ENCODE measurements at places on chromosomes 3 and 15.
A peak's percentile ranks its signal among the peaks of the same experiment; 100 is the strongest.

- no peak for DNase-seq
Observed at GRCh38 chr15:73357999-73358665, 10.6 kb downstream of the HCN4 start.

DNA sequence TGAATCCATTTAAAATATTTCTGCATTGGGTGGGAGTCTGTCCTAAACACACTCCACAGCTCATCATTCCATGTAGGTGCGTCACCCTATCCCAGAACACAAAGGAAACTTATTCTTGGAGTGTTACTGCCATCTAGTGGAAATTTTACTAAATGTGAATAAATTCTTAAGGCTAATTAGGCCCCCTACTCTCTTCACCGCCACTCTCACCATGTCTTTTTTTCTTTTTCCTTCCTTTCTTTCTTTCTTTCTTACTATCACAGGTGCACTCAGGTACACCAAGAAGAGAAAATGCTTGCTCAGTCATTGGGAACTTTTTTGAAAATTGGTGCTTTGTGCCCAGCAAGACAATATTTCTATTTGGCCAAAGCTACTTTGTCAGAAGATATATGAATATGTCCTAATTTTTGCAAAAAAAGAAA is 26.4 kb upstream of the ATP8B4 start:
- DNase-seq, result peak; percentile 95

- peak; percentile 45 for DNase-seq
Observed at GRCh38 chr3:186643493-186643892, 3.3 kb downstream of the FETUB start.

DNA sequence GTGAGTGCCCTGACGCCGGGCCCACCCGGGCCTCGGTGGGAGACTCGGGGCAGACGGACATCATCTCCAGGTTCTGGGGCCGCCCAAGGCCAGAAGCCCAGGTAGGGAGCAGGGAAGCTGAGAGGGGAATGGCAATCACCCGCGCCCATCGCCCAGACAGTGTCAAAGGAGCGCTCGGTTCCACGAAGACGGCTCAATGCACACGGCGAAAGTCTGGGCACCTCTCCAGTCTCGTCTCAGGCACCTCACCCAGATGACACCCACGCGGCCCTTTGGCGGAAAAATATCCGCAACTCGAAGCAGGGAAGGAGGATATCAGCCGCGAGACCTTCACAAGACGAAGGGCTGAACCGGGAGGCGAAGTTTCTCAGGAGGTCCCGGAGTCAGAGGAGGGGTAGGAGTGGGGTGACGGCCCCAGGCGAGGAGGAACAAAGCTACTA is 916 bp downstream of the IL17RD start:
- no peak for DNase-seq

GRCh38 chr3:179852142-179852905 is 184.4 kb downstream of the PEX5L start:
- no peak for DNase-seq

DNA sequence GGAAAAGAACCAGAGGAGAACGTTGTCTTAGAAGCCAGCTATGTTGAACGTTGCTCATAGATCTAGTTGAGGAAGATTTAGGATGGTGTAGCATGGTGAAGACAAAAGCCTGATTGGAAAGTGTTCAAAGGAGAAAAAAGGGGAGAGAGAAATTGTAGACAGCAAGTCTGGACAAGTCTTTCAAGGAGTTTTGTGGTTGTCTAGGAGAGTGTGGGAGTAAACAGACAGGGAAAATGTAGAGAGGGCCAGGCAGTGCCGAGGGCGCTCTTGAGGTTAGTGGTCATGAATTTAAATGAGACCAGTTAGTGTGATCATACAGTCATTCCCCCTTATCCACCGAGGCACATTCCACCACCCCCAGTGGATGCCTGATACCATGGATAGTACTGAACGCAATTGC is 167.5 kb upstream of the IL12A start:
- no peak for DNase-seq

- DNase-seq, result peak; percentile 72
Observed at GRCh38 chr3:184168363-184169120, 6.1 kb upstream of the AP2M1 start.

- DNase-seq, result no peak
Observed at GRCh38 chr3:62638316-62638715, 236.9 kb downstream of the CADPS start.

Data from trophoblast cell (in vitro differentiated cells and primary cell).